ENCODE measurements at places on chromosomes 11 and 22.

DNA sequence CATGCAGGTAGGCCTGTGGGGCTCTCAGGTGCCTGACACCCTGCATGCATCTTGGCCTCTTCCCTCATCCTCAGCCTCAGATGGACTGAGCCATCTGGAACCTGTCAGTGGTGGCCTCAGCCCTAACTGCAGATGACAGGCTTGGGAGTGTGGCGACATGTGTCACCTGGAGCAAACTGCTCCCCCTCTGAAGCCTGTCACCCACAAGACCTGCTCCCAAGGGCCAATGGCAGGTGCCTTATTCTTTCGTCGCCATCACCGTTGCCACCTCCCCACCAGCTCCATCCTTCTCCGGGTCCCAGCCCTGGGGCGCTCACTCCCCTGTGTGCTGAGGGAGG is 3.6 kb upstream of the SEPTIN5 start:
- H3K4me3 ChIP-seq, result no peak overlapping the region
- H3K4me1 ChIP-seq, result no peaks in the 10 kb centered on the region
- no peaks in the 10 kb centered on the region for H3K36me3 ChIP-seq
- peaks cover 14% of the 10 kb centered on the region for H3K27me3 ChIP-seq
- DNase-seq, result no peak

GRCh38 chr11:117868815-117869561 is 7.5 kb downstream of the FXYD6 start:
- H3K27me3 ChIP-seq, result peaks cover 6% of the 10 kb centered on the region
- peaks cover 4% of the 10 kb centered on the region for H3K4me1 ChIP-seq
- no peaks in the 10 kb centered on the region for H3K36me3 ChIP-seq
- no peak for DNase-seq
- no peak overlapping the region for H3K4me3 ChIP-seq

GRCh38 chr11:131669401-131669780 is 299.0 kb downstream of the NTM start:
- no peak overlapping the region for H3K27ac ChIP-seq
- H3K27me3 ChIP-seq, result no peaks in the 10 kb centered on the region
- no peak for DNase-seq
- peaks cover 3% of the 10 kb centered on the region for H3K4me1 ChIP-seq

DNA sequence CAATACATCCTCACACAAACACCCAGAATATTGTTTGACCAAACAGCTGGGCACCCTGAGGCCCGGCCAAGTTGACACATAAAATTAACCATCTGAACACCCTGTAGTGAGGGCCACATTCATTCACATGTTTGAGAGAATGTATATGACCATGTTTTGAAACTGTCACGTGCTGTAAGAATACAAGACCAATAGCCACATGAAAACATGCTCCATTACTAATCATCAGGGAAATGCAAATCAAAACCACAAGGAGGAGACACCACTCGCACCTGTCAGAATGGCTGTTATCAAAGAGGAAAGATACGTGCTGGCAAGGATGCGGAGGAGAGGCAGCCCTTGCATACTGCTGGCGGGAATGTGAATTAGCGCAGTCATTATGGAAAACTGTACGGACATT is 38.3 kb upstream of the IGSF9B start:
- no peaks in the 10 kb centered on the region for H3K36me3 ChIP-seq
- no peak for DNase-seq
- H3K27me3 ChIP-seq, result no peaks in the 10 kb centered on the region
- H3K4me1 ChIP-seq, result peaks cover 19% of the 10 kb centered on the region
- H3K27ac ChIP-seq, result no peak overlapping the region

DNA sequence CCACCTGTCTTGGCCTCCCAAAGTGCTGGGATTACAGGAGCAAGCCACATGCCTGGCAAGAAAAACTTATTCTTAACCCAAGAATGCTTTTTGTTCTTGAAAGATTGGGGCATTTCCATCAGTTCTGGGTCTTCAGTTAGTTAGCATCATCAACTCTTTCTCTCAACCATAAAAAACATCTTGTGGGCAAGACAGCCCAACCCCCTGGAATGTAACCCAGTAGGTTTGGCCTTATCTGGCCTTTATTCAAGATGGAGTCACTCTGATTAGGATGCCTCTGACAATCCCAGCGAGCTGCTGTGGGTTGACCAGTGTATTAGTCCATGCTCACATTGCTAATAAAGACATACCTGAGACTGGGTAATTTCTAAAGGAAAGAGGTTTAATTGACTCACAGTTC is 9.2 kb upstream of the TPCN2 start:
- peaks cover 11% of the 10 kb centered on the region for H3K4me1 ChIP-seq
- H3K36me3 ChIP-seq, result no peaks in the 10 kb centered on the region
- no peak overlapping the region for H3K27ac ChIP-seq
- no peak for DNase-seq

GRCh38 chr11:76621466-76621865 is 49.1 kb downstream of the LRRC32 start:
- H3K27me3 ChIP-seq, result peaks cover 4% of the 10 kb centered on the region
- no peak for DNase-seq
- H3K36me3 ChIP-seq, result peaks cover 15% of the 10 kb centered on the region
- H3K4me3 ChIP-seq, result no peak overlapping the region
- H3K4me1 ChIP-seq, result peaks cover 7% of the 10 kb centered on the region

DNA sequence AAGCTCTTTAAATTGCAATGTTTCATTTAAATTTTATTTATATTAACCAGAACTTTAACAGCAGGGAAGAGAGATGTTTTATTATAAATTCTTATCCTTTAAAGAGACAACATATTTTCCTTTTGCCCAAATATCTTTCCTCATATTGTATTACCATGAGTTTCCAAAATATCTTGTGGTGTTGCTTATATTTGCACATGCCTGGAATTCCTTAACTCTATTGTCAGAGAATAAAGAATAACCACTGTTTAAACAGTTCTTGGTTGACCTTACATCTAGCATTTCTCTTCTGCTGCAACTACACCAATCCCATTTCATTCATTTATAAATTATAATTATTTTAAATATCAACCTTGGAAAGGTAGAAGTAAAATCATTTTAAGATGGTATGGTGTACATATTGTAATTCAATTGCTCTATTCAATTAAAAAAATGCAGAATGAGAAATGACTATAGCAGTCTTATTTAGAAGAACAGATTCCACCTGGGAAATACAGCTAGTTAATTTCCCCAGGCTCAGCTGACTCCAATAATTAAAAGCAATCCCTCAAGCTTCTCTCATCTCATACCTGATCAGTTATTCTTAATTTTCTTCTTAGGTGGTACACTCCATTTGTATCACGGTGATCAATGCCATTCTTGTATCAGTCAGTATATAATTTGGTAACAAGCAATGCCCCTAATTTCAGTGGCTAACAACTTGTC is 923.3 kb downstream of the KCNA4 start:
- DNase-seq, result no peak
- no peak overlapping the region for H3K4me3 ChIP-seq
- no peaks in the 10 kb centered on the region for H3K4me1 ChIP-seq
- no peaks in the 10 kb centered on the region for H3K36me3 ChIP-seq
- H3K27ac ChIP-seq, result no peak overlapping the region

DNA sequence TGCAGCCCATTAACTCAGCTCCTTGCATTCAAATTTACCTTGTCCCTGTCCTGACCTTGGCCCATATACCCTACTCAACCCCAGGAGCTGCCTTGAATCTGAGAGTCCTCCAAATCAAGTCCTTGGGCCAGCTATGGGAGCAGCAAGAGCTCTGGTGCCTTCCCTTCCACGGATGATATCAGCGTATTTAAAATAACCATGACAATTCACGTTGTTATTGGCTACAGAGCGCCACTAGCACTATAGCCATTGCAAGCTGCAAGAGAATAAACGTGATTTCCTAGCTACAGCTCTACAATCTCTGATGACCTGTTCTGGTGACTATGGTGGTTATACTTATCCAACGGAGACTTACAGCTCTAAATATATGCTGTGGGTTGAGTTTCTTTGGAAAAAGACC is 357.8 kb downstream of the LARGE1 start:
- H3K27me3 ChIP-seq, result no peaks in the 10 kb centered on the region
- H3K4me3 ChIP-seq, result no peak overlapping the region
- no peak for DNase-seq
- no peak overlapping the region for H3K27ac ChIP-seq

DNA sequence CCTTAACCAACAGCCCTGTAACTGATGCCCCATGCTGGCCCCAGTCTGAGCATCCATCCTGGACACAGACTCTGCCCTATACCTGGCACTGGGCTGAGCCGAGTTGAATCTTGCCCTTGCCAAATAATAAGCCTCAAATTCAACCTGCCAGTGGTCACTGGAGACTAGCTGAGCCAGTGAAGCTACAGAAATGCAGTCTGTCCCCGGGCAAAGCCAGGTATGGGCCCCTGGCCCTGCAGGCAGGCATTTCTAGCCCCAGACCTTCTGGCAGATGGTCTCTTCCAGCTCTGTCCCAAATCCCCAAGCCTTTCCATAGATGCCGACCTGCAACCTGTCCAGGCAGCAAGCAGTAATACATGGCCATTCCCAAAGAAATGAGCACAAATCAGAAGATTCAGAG is 4.7 kb downstream of the CLPB start:
- DNase-seq, result no peak
- H3K4me3 ChIP-seq, result no peak overlapping the region
- H3K27me3 ChIP-seq, result no peaks in the 10 kb centered on the region

GRCh38 chr22:26568207-26568706 is 21.7 kb downstream of the TPST2 start:
- DNase-seq, result no peak
- H3K4me1 ChIP-seq, result peaks cover 66% of the 10 kb centered on the region
- H3K27me3 ChIP-seq, result no peaks in the 10 kb centered on the region
- H3K36me3 ChIP-seq, result peaks cover 18% of the 10 kb centered on the region

GRCh38 chr11:84854498-84854880 is 772.7 kb downstream of the DLG2 start:
- H3K4me3 ChIP-seq, result no peak overlapping the region
- H3K27me3 ChIP-seq, result no peaks in the 10 kb centered on the region

DNA sequence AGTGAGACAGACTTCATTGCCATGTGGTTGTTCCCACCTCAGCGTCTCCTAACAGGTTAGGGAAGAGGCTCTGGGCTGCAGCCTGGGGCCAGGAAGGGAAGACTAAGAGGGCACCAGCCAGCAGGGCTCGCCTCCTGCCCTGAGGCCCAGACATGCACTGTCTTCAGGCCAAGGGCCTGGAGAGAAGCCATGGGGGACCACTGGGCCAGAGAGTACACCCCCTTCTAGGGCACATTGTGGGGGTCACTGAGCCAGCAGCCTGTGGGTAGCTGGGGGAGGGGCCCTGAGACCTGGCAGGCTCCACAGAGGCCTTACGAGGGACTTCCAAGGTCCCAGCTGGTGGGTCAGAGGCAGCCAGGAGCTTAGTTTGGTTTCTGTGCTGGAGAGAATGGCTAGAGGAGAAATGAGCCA is 25.0 kb upstream of the MYRF start:
- H3K27me3 ChIP-seq, result no peaks in the 10 kb centered on the region
- H3K4me1 ChIP-seq, result no peaks in the 10 kb centered on the region
- no peak for DNase-seq
- no peak overlapping the region for H3K4me3 ChIP-seq

DNA sequence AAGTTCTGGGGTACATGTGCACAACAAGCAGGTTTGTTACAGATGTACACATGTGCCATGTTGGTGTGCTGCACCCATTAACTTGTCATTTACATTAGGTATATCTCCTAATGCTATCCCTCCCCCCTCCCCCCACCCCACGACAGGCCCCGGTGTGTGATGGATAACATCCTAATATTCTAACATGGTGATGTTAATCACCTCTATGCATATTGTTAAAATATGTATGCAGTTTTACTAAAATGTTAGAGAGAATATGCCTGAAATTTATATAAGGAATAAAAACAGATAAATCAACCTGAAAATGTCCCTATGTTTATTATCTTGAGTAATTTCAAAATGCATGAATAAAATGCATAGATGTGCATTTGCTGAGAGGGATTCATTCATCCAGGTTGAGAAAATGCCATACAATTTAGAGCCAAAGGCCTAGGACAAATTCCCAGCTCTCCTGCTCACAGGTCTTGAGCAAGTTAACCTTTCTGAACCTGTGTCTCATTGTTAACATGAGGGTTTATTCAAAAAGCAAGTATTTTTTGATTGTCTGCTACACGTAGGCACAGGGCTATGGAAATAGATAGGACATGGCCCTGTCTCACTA is 38.7 kb downstream of the APIP start:
- no peak overlapping the region for H3K27ac ChIP-seq
- H3K36me3 ChIP-seq, result peaks cover 17% of the 10 kb centered on the region
- no peaks in the 10 kb centered on the region for H3K4me1 ChIP-seq
- no peak for DNase-seq
- no peak overlapping the region for H3K4me3 ChIP-seq

DNA sequence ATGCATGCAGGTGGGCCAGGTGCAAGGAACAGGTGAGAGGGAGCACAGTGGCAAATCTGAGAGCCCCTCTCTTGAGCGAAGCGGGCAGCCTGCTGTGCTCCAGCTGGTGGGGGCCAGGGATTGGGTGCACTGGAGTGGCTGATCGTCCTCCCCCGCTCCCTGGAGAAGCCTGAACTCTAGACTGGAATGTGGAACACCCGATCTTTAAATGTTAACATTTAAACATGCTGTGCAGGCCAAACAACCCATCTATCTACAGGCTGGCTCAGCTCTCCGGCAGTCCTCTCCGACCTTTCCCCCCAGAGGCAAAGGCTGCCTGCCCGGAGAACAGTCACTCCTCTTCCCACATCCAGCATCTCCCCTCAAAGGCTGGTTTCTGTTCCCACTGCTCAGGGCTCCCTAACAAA is 5.1 kb downstream of the MRGPRF start:
- no peaks in the 10 kb centered on the region for H3K36me3 ChIP-seq
- H3K27me3 ChIP-seq, result peaks cover 39% of the 10 kb centered on the region
- no peak for DNase-seq
- H3K4me3 ChIP-seq, result no peak overlapping the region
- no peak overlapping the region for H3K27ac ChIP-seq

Data from activated naive CD8-positive, alpha-beta T cell treated with anti-CD3 and anti-CD28 coated beads for 36 hours (primary cell).